ENCODE measurements at places on chromosomes 4 and X.

GRCh38 chr4:184513802-184514120 is 39.4 kb upstream of the IRF2 start:
- no peak for DNase-seq

DNA sequence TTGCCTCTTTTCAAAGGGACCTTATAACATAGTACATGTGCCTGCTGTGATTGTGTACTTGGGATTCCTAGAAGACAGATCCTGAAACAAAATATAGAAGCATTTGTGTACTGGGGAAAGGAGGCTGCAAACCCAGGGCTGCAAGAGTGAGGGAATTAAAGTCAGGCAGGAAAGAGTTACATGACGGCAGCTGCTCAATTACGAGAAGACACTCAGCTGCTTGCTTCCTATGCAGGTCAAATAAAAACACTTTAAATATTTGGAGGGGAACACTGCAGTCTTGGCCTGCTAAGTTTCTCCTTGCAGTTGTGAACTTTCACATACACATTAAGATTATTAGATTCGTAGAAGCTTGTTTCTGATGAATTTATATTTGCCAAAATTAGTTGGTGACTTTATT is 191.9 kb upstream of the CXCL13 start:
- no peak for DNase-seq

DNA sequence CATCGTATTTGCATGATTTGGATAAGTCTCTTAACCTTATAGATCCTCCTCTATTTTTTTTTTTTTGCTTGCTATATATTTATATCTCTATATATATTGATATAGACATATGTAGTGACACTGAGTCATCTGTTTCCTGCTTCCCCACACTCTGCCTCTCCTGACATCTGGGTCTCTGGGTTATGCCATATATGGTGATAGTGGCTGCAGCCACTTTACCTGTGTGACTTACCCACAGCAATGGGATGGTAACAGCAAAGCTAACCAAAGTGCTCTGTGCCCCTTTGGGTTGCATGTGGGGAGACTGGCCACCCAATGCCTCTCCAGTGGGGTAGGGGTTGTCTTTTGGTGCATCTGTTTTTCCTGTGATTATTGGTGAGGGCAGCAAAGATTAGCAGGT is 14.5 kb downstream of the CMC4 start:
- DNase-seq, result no peak

- peak; percentile 67 for DNase-seq
Observed at GRCh38 chr4:142567199-142567598, 278.9 kb downstream of the INPP4B start.

GRCh38 chr4:26861434-26862186 is 969 bp downstream of the STIM2 start:
- DNase-seq, result no peak

- no peak for DNase-seq
Observed at GRCh38 chr4:19531906-19532848, 719.5 kb upstream of the SLIT2 start.

DNA sequence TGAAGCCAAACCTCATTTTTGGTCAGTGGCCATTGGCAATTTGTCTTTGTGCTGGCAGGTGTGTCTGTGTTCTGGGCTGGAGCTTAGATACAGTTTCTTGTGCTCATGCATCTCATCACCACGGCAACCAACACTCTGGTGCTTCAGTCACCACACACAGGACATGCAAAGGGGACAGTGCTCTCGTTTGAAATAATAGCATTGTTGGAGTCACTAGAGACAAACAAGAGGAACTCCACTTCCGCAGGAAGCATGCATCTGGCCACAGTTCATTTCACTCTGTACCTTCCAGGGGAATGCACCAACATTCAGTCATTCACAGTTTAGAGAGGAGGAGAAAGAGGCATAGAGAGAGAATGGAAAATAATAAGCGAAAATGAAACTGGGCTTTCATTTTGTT is 267.4 kb downstream of the ANK2 start:
- no peak for DNase-seq

GRCh38 chrX:39470588-39471407 is 627.0 kb downstream of the BCOR start:
- DNase-seq, result no peak

DNA sequence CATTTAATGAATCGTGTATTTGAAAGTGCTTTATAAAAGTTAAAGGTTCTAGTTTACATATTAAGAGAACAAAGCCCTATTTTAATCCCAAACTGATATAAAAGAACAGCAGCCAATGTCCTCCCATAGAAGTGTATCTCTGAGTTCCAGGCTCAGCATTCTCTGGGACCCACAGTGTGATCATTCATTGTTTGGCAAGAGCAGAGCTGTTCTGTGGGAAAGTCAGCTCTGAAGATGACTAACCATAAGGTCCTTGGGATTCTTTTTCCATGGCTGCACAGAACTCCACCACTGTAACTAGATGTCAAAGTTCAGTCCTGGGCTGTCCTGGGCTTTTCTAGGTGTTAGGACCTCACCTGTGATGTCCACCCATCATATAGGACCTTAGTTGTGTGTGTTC is 157.0 kb upstream of the TLL1 start:
- DNase-seq, result no peak

Data from hematopoietic multipotent progenitor cell (in vitro differentiated cells).